ENCODE measurements at places on chromosomes 7 and 10.

GRCh38 chr7:1473864-1474512, 14.7 kb upstream of the MICALL2 start:
- peak; percentile 72 for DNase-seq

DNA sequence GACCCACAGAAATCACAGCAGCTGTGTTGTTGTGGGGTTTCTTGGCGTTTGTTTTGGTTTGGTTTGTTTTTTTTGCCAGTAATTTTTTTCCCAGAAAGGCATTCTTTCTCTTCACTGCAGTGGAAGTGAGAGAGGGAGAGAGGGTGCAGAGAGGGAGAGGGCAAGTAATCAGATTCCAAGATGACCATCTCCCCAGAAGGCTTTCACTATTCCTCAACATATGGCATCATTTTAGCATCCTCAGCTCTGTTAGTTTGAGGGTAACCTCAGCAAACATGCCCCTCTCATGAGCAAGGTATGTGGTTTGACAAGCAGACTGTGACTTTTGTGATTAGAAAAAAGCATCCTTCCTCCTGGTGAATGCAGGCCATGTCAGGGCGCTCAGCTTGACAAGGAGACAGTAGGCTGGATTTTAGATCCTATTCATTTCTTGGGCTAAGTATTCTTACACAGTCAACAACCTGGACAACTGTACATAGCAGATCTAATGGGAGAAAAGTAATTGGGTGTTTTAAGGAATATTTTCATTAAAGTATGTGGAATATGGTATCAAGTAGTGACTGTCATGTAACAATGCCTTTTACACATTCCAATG, 86.3 kb upstream of the PIK3CG start:
- no peak for DNase-seq

GRCh38 chr10:132715776-132716680, 69.9 kb downstream of the NKX6-2 start:
- no peak for DNase-seq

GRCh38 chr10:71300555-71301370, 18.3 kb upstream of the SLC29A3 start:
- no peak for DNase-seq

DNA sequence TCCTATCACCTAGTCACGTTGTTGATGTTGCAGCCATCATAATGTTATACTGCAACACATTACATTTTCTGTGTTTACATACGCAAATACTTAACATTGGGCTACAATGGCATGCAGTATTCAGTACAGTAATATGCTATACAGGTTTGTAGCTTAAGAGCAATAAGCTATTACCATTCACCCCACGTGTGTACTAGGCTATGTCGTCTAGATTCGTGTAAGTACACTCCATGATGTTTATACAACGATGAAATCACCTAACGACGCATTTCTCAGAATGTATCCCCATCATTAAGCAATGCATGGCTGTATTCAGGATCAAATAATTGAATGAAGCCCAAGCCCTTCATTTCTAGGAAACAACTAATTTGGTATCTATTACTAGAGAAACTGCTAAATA, 43.4 kb upstream of the C1GALT1 start:
- no peak for DNase-seq

GRCh38 chr7:102220960-102221800, 65.5 kb upstream of the SH2B2 start:
- DNase-seq, result no peak

DNA sequence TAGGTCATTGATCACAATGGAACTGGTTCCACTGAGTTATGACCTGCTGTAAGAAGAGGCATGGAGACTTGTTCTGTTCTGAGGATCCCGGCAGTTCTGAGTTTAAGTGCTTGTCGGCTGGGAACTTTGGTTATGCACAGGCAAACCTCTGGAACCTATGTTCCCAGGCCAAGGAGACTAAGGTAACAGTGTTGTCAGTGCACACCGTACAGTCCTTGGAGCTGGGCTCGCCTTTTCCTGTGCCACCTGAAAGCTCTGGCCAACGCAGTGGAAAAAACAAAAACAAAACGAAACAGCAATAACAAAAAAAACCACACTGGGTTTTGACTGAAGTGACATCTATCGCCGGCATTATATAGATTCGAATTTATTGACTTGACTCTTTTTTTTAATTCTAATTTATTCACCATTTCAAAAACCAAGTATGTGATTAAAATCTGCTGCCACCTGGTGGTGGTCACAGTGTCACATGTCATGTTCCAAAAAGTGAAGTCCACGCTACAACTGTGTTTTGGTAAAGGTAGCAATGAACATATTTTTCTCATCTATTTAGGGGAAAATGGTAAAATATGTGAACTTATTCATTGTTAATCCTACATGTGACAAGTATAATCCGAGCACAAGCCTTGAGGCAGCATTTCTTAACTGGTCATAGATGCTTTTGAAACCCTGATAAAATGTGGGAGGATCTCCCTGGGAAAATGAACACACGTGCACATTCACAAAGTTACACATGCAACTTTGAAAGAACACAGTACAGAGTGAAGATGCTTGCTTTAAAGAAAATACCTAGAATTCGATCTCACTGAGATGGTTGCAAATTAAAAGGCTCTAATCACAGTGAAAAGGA, 113.8 kb upstream of the PPP2R2D start:
- DNase-seq, result no peak

- DNase-seq, result no peak
These were observed 99.7 kb upstream of the DDC start for GRCh38 chr7:50664937-50665336.

DNA sequence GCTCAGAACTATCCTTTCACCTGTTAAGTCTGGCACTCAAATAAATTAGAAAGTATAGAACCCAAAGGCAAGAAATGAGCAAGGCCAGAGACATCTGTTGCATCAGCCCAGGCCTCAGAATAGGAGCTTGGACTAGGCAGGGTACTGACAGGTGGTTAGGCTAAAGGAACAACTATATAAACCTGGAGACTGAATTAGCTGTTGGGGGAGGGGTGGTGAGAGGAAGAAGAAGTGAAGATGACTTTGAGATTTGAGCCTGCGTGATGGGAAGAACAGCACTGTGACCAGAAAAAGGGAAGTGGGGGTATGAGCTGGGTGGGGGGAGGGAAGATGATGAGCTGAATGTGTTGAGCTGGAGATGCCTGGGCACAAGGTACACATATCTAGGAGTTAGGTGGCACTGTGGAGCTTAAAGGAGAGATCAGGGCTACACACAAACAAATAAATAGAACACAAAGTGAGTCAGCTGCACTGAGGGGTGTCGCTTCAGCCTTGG, 244.7 kb downstream of the PTEN start:
- no peak for DNase-seq

DNA sequence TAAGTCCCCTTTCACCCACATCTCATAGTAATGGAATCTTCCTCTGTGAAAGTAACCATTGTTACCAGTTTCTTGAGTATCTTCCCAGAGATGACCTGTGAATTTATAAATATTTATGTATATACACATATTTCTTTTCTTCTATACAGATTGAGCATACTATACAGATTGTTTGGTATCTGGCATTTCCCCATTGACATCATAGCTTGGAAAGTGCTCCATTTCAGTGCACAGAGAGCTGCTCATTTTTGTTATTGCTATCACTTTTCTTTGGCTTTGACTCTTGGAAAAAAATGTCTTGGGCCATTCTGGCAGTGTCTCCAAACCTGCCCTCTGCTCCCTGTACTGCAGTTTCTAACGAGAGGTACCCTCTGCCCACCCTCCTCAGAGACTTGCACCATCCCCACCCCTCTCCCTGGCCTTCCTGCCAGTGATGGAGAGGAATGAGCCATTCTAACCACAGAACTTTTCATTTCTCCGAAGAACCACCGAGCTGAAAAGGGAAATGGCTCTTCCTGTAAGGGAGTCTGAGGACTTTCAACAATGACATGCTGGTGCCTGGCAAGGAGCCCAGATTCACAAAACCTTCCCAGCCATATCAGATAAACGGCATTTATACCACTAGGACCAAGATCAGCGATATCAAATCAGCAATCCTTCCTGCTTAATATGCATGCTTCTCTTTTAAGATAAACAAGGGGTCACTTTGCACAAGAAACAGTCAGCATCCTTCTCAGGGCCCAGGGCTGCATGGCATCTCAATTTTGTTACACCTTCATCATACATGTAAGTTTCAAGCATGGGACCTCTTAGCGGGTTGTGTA, 19.7 kb upstream of the CCSER2 start:
- no peak for DNase-seq

DNA sequence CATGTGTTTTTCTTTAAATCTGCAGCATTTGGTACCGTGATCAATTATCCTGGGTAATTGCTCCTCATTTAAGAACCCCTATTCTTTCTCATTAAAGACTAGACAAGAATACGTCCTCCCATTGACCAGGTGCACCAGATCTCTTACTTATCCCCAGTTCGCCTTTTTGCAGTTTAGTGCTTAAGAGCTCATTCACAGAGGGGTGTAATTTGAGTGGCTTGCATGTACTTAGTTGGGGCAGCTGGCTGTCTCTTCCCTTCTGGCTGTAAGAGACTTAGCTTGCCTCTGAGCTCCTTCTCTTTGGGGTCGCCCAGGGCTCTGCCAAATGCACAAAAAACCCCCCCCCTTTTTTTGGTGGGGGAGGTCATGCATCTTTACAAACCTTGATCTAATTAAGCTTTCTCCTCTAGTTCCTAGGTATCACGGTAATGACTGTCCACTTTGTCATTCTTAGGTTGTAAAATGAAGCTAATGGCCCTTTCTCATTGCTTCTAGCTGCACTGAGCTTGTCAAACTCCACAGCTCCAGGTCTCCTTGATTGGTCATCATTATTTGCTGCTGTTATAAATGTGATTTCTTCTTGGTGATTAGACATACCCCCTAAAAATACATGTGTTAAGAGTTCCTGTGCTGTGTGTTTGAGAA, 26.3 kb downstream of the GAD2 start:
- no peak for DNase-seq

GRCh38 chr7:80883154-80884025, 35.5 kb downstream of the SEMA3C start:
- no peak for DNase-seq

- DNase-seq, result peak; percentile 51
These were observed 1.1 kb downstream of the ARID5B start for GRCh38 chr10:61902445-61903220.

- no peak for DNase-seq
These were observed 68.9 kb upstream of the NMT2 start for GRCh38 chr10:15237351-15237750.

GRCh38 chr10:49307921-49308320, 9.0 kb downstream of the C10orf71 start:
- DNase-seq, result no peak

- no peak for DNase-seq
These were observed 816.2 kb downstream of the NRG3 start for GRCh38 chr10:82691211-82691610.

- DNase-seq, result no peak
These were observed 560.5 kb downstream of the PARD3 start for GRCh38 chr10:34254596-34254995.

GRCh38 chr7:47253650-47254080, 328.2 kb downstream of the TNS3 start:
- DNase-seq, result no peak

GRCh38 chr10:51156926-51157325, 82.6 kb downstream of the PRKG1 start:
- no peak for DNase-seq

- DNase-seq, result no peak
These were observed 272.7 kb downstream of the RPS24 start for GRCh38 chr10:78306358-78306757.

DNA sequence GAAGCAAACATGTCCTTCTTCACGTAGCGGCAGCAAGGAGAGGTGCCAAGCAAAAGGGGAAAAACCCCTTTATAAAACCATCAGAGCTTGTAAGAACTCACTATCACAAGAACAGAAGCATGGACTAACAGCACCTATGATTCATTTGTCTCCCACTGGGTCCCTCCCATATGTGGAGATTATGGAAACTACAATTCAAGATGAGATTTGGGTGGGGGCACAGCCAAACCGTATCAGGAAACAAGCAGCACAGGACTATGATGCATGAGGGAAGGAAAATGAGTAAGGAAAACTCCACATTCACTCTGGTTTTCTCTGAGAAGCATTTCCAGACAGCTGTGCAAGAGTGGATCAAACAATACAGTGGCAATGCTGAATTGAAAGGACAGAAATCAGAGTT, 81.6 kb downstream of the RSU1 start:
- DNase-seq, result no peak

DNA sequence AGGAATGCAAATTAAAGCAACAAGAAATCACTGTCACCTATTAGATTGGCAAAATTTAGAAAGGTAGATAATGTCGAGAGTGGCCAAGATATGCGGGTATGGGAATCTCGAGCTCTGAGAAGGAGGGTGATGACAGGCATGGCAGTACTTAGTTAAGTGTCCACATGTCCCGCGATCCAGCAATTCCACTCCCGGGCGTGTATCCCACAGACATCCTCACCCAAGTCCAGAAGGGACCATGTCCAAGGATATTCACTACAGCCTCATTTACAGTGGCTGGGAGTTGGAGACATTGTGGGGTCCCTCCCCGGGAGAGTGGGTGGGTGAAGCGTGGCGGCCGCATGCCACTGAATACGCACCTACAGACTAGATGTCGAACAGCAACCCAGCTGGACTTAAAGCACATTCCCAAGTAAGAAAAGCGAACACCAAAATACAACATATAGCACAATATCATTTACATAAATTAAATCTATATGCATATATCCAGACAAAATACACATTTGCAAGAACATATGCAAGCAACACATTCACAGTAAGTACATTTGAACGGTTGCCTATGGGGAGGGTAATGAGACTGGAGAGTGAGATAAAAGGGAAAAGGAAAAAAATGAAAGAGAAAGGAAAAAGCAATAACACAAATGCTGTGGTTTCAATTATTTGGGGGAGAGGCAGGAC, 9.9 kb downstream of the KCNH2 start:
- DNase-seq, result no peak

DNA sequence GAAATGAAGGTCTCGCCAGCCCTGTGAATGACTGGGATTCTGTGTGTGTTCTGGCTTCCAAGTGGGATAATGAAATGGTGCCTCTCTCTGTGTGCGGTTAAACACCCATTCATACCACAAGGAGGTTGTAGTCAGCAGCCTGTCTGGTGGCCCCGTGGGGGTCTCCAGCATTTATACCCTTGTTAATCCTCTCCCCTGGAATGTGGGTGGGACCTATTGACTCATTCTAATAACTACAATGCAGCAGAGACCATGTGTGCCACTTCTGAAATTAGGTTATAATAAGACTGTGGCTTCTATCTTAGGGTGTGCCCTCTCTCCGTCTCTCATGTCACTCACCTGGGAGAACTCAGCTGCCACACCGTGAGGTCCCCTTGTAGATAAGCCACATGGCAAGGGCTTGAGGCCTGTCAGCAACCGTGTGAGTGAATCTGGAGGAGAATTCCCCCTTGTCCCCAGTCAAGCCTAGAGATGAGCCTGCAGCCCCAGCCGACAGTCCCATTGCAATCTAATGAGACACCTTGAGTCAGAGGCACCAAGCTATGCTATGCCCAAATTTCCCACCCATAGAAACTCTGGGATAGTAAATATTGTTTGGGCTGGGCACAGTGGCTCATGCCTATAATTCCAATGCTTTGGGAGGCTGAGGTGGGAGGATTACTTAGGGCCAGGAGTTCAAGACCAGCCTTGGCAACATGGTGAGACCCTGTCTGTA, 106.8 kb downstream of the GALNT17 start:
- DNase-seq, result no peak

- no peak for DNase-seq
These were observed 11.5 kb downstream of the DRGX start for GRCh38 chr10:49384268-49384953.
